ENCODE measurements at places on chromosomes 5 and 9. TPM values are rescaled to one million over a fixed set of nuclear protein-coding genes. Genes with fewer than 3 reads are reported as not detected.

ANKRD33B gene
- total RNA-seq: 5.6 TPM

IFNK gene
- not detected for total RNA-seq

PCDHB11 gene
- 3.1 TPM for total RNA-seq

CDK5RAP2 gene
- total RNA-seq: 77.2 TPM

DNA sequence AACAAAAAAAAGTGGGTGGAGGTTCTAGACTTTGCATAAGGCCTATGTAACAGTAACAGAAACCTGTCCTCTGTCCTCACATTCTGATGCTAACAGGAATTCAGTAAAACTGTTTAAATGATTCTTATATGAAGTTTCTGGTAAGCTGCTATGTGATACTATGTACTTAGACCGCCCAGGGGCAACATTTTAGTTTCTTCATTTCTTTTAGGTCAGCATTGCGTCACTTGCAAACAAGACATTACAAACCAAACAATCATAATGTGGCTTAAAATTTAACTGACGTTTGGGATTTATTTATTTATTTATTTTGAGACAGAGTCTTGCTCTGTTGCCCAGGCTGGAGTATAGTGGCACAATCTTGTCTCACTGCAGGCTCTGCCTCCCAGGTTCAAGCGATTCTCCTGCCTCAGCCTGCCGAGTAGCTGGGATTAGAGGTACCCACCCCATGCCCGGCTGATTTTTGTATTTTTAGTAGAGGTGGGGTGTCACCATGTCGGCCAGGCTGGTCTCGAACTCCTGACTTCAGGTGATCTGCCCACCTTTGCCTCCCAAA is 44.3 kb downstream of the TENT4A start:
- ATAC-seq: no peak

DNA sequence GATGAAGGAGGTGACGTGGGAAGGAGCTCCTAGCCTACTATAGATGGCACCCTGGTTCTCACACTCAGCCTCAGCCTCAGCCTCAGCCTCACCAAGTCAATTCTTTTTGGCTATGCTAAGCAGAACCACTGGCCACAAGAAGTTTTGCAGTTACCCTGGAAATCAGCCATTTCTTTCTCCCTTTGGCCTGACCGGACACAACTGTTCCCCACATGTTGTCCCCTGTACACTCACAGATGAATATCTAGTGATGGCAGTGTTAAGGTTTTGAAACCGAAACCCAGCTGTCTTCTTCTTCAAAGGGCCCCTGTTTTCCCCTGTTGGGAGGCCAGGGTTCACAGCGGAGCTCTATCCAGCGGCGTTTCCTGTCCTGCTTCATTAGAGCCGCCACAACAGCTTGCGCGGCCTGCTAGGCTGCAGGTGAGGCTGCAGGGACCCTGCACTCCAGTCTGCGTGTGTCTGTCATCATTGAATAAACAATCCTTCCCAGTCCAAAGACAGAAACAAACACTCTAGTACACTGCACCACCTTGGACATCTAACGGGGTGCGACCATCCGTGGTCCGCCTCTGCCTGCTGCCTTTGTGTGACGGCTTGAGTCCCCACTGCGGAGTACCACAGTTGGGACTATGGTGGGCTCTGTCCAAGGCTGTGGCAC is 250.5 kb downstream of the DENND1A start:
- ATAC-seq: no peak

DNA sequence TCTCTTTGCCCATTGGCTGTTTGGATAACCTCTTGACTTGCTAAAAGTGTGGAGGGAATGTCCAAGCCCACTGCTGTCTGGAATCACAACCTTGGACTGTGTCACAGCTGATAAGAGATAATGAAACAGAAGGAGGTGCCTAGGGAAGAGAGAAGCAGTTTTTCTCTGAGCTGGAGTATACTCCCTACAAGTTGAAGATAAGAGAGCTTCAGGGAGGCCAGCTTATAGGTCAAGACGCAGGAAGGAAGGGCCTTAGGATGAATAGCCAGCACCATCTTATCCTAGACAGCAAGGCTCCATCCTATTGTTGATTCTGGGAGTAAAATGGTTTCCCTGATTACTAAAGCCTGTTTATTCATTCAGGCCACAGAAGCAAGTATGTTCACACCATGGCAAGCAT is 244.7 kb downstream of the NPR3 start:
- ATAC-seq: no peak

- ATAC-seq: no peak
These were observed 142.1 kb upstream of the CCDC152 start for GRCh38 chr5:42614509-42614908.

- ATAC-seq: no peak
These were observed 300.6 kb downstream of the PARP8 start for GRCh38 chr5:50967009-50967562.

DNA sequence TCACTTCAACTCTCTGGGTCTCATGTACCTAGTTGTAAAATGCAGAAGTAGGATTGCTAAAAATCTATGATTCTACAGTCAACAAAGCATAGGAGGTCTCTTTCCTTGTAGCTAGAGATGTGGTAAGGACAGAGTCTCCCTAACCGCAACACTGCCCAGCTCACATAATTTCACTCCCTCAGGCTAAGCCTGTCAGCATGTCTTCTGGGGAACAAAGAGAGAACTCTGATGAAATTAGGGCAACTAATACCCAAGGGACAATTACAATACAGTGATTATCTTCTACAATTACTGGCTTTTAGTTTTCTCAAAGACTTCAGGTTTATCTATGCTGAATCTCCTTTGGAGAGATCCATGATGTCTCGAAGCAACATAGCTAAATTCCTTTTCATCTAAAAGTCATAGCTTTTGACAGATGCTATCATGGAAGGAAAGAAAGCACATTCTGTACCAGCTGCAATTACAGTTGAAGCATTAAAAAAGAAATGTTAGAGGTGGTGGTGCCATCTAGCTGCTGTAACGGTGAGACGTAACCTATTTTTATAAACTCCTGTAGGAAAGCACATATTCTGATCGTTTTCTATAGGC is 141.1 kb upstream of the TARS1 start:
- peak; percentile 50 for ATAC-seq

DNA sequence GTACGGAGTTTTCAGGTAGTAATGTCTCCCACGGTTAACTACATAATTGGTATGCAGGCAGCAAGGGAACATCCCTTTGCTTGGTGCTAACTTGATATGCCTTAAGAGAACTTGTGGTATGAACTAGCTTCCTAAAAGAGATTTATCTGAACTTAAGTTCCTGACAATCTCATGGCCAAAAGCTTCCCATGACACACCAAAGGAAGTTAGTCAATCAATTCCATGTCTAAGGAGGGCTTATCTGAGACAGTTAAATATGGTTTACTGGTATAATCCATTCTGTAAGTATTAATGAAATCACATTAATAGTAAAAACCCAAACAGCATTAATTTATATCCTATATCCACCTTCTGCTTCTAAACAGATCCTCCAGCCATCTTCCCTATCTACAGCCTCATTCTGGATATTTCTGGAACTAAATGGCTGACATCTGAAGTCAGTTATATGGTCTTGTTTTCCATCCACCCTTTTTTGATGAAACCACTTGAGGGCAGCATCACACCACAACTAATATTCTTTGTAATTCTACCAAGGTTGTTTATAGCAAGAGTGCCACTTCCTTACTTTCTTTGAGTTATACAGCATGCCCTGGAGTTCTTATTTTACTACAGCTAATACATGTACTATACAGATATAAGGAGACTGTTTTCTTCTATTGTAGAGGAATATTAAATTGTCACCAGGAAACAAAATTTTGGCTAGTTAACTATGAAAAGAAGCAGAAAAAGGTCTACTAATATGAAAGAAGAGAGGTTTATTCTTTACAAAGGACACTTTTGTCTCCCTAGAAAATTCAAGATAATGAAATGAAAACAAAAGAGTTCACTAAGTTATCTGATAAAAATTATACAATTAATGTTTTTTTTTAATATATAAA is 34.7 kb downstream of the SHOC1 start:
- peak; percentile 51 for ATAC-seq

DNA sequence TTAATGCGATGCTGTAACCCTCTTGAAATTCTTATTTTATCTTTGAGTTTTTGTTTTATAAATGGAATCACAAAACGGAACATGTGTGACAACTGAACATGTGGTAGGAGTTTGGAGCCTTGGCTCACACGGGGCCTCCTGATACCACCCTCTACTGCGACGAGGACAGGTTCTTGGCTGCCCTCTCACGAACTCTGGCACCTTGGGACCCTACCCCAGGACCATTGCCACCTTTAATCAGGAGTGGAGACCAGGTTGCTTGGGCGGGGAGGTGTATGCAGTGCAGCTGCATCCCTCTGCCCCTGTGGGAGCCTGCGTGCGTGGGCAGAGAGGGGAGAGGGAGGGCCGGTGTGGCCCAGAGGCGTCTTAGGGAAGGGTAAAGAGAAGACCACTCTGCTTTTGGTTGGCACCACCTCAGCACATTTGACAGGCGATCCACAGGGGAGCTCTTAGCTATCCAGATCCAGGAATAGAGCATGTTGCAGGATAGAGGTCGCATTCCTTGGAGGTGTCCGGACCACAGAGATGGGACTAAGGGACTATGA is 753.9 kb upstream of the PTPRD start:
- ATAC-seq: no peak

- ATAC-seq: no peak
These were observed 116.0 kb downstream of the CRB2 start for GRCh38 chr9:123471843-123472570.

DNA sequence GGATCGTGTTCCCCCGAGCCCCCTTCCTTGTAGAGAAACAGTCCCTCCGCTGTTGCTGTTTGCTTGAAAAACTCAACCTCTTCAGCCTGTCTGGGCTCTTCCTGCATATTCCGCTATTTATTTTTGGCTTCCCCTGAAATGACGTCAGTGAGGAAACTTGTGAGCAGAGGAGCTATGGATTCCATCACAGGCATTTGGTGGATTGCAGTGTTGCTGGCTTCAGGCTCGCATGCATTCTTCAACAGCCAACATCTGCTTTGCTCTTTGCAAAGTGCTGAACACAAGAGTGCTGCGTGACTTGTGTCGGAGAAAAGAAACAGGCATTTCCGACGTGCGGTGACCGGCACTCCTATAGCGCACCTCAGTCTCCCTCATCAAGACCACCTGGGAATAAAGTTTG is 232.7 kb downstream of the RFK start:
- ATAC-seq: peak; percentile 77

GRCh38 chr5:72908664-72909063 is 47.2 kb upstream of the FCHO2 start:
- ATAC-seq: no peak

GRCh38 chr5:62100201-62100600 is 205.8 kb upstream of the KIF2A start:
- no peak for ATAC-seq

DNA sequence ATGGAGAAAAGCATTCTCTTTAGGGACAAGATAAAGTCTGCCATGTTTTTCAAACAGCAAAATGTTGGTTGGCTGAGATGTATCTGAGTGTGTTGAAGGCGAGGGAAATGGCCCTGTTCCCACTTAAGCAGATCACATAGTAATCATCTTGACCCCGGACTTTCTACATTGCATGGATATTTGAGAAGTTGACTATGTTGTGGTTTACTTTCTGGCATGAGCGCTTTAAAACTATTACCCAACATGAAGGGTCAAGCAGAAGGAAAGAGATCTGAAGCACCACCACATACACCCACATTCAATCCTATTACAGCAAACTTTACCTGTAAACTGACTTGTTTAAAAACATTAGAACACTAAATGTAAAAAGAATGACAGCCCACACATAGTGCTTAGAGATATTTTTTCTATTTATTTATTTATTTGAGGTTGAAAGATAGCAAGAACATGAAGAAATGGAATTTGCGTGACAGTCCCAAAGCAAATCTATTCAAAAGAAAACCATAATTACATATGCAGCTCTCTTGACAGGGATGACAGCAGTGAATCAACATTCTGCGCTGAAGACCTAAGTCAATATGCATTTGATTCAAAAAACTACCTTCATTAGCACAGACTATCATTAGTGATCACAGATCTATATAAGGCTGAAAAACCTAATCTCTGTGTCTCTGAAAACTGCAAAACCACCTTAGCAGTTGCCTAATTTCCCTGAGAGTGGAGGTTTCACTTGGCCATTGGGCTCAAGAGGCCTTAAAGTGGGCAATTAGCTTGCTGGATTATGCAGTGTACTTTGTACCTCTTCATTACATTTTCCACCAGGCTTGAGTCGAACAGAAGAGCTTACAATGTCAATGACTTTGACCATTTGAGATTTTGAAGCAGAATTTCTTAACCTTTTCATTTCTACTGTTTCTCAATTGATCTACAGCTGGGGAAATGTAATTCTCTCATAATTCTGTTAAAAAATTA is 195.0 kb downstream of the PDE4D start:
- ATAC-seq: no peak

DNA sequence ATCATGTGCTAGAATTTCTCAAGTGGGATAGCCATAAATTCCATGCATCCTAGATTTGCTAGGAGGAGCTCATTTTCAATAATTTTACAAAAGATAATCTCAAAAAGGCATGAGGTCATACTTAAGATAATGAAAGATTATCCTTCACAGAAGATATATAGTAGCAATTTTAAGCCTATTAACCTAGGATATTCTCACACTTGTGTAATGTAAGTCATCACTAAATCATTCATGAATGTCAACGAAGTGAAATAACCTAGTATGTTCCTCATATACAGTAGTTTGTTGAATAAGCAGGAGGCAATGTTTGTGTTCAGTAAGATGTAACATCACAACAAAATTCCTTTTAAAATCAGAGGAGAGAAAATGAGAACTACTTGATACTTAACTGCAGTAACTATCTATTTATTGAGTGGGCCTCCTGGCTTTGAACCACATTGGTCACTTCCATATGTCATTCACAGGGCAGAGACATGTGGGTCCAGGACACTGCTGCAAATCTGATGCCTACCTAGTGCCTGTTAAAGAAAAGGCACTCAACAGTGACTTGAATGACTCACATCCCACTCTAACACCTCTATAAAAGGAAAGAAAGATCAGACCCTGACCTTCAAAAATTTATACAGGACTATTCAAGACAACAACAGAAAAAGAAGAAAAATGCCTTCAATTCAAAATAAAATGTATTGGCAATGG is 8.2 kb downstream of the LIFR start:
- ATAC-seq: no peak

GRCh38 chr9:124054582-124055227 is 43.1 kb downstream of the LHX2 start:
- no peak for ATAC-seq

DNA sequence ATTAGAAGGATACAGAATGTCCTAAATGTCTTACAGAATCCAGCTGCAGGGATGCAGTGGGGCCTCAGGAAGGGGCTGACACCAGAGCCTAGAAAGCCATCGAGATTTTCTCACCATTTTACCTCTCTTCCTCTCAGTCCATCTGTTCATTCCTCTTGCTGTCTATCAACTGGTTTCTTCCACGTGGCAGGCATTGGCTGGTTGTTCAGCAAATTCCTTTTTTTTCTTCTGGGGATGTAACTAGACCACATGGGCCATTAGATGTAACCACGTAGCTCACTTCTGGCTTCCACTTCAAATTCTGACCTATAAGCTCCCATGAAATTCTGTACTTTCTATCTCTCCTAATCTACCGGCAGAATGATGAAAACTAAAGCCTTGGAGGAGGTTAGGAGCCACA is 93.6 kb upstream of the MTAP start:
- no peak for ATAC-seq

Data from gastroesophageal sphincter (tissue), 4 donors.